ENCODE measurements at places on chromosomes 3 and 15.

DNA sequence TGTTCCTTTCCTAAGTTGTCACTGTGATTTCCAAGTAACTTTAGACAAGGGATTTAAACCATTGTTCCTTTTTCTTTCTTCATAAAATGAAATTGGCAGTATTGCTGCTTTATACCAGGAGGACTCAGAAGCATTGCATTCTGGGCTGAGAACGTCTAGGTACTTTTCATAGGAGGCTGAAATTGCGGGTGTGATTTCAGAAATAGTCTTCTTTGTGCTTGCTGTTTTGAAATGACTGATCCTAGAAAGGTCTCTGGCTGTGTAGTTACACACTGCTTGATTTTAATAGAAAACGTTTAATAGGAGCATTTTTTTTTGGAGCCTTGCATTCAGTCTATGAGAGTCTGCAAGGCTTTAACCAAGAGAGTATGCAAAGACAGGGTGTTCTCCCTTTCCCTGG, 56.3 kb downstream of the PPM1L start:
- no peak for DNase-seq

DNA sequence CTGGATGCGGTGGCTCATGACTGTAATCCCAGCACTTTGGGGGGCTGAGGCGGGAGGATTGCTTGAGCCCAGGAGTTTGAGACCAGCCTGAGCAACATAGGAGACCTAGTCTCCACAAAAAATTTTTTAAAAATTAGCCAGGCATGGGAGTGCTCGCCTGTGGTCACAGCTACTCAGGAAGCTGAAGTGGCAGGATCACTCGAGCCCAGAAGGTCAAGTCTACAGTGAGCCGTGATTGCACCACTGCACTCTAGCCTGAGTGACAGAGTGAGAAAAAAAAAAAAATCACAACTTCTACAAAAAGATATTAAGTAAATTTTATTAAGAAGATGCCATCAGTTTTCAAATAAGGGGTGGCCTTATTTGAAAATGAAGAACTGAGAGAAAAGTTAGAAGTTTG, 11.9 kb upstream of the PLA2G4D start:
- DNase-seq, result no peak

DNA sequence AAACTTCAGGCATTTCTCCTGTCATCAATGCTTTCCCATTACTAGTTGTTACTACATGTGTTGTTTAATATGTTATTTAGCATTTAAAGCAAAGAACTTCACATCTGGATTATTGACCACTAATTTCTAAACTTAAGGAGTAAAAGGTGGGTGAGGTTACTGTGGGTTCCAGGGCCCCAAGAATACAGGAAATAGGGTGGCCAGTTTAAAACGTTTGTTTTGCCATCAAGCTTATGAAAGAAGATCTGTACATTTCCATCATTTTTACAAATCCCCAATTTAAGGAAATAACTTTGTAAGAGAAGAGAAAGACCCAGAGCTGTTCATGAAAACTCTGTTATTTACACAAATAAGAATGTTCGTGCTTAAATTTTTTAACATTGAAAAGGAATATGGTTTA, 54.5 kb upstream of the ACKR4 start:
- DNase-seq, result no peak

DNA sequence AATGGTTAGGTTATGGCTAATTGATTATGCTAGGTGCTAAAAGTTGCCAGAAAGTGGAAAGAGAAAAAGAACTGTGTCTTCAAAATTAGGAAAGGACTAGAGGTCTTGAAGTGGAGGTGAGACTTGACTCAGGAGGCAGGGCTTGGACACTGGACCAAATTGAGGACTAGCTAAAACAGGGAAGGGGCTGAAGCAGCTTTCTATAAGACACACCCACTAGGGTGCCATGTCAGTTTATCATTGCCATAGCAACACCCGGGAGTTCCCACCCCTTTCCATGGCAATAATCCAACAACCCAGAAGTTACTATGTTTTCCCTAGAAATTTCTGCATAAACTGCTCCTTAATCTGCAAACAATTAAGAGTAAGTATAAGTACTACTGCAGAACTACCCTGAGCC, 42.9 kb upstream of the MITF start:
- peak; percentile 33 for DNase-seq

- DNase-seq, result no peak
Observed at GRCh38 chr3:193553586-193553985, 1.1 kb downstream of the ATP13A4 start.

DNA sequence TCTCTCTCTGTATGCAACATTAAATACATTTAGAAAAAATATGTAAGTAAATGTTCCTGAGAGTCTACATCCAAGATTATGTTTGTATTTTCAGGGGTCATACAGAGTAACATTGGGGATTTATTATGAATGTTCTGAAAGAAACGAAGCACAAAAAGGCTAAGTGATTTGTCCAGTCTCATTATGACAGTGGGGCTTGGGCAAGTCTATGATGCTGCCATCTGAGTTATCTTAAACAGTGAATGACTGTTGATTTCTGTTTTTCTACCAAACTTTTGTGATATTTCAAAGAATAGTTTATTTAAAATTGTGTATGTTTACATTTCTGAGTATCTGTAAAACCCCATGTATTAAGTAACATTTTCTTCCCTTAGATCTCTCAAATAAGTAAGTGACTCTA, 481.2 kb upstream of the ZNF717 start:
- DNase-seq, result no peak

DNA sequence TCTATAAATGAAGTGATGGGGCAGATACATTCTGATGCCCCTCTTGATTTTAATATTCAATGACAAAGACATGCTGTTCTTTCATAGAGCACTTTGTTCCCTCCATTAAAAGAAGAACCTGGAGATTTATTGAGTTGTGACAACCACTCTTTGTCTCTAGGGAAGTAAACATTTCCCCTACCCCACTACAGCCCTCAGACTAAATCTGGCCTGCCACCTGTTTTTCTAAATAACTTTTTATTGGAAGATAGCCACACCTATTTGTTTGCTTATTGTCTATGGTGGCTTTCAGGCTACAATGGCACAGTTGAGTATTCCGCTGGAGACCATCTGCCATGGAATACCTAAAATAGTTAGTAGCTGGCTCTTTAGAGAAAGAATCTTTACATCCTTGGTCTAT, 41.2 kb upstream of the ZNF385D start:
- DNase-seq, result peak; percentile 8
